Activated CD8-positive, alpha-beta memory T cell treated with anti-CD3 and anti-CD28 coated beads for 1 hour (primary cell): ENCODE measurements at places on chromosomes 2 and 18.

DNA sequence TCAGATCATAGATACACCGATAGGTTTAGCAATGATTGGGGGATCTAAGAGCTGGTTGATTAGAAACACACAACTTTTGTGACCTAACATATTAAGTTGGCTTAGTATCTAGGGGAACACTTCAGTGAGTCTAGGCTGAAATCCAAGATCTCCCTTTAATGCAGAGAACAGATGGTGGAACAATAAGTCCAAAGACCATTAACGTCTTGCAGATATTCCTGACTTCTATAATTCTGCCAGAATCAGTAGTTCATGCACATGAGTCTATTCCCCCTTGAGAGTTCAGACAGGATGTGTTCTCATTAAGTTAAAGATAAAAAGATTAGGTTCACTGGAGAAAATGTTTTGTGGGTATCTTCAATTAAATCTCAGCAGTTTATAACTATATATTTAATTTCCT, 506.5 kb downstream of the TSN start:
- DNase-seq, result no peak

GRCh38 chr2:159119652-159120257, 151.3 kb downstream of the TANC1 start:
- no peak for DNase-seq

DNA sequence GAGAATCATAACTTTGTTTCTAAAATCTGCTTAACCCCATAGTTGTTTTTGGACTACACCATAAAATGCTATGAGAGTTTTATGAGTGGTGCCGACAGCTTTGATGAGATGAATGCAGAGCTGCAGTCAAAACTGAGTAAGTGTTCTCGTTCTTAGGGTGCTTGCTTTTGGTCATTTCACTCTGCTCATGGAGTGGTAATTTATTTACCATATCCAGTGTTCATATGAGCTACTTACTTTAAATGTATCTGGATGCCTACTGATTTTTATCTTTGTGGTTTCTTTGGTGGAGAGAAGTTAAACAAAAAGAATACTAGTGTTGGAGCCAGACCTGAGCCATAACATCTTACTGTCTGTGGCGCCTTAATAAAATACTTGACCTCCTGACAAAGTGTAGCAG, 16.4 kb downstream of the NDC80 start:
- DNase-seq, result no peak

DNA sequence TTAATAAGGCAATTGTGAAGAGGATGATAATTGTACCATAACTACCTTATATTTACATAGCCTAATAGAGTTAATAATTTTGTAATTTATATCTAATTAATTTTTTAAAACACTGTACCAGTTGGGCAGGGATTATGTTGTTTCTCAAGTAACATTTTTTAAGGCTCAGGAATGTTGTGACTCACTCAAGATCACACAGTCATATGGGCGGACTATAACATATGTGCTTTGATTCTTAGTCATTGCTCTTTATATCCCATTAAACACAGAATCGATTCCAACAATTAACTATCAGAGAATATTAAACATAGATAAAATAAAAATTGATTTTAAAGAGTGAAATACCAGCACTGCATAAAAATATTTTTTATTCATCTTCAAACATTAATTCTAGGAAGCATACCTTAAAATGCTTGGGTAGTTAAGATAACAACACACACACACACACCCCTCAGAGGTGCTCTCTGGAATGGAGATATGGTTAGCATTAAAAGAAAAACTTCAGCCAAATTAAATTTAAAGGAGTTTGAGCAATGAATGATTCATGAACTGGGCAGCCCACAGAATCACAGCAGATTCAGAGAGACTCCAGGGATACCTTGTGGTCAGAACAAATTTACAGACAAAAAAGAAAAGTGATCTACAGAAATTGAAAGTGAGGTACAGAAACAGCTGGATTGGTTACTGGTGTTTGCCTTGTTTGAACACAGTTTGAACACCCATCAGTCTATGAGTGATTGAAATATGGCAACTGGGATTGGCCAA, 869.4 kb upstream of the ID2 start:
- DNase-seq, result no peak

DNA sequence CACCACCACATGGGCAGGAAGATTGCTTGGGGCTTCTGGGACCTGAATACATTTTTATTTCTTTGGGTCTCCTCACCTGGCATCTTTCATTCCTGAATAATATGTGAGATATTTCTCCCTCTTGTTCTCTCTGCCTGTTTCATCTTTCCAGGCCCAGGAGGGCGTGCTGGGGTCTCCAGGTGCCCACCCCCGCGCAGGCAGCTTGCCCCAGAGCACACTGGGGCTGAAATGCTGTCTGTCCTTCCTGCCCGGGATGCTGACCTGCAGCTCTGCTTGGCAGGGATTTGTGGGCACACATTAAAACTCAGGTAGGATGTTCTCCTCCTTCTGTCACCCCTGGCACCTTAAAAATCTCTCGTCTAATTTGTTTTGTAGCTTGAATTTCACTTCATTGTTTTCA, 39.7 kb upstream of the TEX51 start:
- no peak for DNase-seq

DNA sequence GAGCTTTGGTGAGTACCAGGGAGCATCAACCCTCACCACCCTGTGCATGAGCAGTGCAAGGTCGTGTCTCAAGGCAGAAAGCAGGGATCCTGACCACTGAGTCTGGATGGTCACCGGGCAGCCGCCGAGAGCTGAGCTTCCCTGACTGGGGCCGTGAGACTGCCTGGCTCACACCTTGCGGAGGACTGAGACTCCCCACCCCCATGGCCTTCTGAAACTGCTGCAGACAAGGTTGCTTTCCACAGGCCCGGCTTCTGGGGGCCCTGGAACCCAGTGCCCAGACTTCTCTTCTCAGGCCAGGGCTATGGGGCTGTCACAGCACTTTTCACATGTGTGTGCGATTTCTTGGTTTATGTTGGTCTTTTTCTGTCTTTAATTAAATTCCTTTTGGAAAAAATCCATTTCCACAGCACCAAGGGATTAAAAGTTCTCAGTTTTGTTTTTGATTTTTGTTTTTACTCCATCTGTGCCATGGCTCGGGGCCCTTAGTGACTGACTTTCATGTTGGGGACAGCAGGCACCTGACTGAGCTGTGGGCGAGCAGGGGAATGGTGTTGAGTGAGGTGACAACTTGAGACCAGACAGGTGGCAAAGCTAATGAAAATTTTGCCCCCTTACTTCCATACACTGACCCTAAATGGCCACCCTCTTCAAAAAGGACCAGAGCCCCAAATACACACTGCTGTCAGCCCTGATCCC, 297.9 kb downstream of the CYP26B1 start:
- no peak for DNase-seq

GRCh38 chr2:212897296-212897695, 254.1 kb downstream of the IKZF2 start:
- DNase-seq, result no peak

DNA sequence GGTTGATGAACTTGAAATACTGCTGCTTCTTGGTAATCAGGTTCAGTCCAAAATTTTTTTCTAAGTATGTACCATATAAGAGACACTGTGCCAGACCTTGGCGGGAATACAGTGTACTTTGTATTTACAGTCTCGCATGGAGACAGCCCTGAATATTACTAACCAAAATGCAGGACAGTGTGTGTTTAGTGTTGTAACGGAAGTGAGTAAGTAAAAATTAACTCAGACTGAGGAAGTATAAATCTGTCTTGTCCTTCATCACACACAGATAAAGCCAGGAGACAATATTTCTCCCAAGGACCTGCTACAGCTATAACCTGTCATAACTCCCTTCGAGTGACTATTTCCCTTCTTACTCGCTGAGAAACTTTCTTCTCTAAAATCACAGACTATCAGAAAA, 76.9 kb downstream of the ACTR3 start:
- no peak for DNase-seq

- DNase-seq, result no peak
These were observed 40.7 kb upstream of the PLEKHM3 start for GRCh38 chr2:208066016-208066415.

- DNase-seq, result no peak
These were observed 758 bp downstream of the RIF1 start for GRCh38 chr2:151410485-151410834.

DNA sequence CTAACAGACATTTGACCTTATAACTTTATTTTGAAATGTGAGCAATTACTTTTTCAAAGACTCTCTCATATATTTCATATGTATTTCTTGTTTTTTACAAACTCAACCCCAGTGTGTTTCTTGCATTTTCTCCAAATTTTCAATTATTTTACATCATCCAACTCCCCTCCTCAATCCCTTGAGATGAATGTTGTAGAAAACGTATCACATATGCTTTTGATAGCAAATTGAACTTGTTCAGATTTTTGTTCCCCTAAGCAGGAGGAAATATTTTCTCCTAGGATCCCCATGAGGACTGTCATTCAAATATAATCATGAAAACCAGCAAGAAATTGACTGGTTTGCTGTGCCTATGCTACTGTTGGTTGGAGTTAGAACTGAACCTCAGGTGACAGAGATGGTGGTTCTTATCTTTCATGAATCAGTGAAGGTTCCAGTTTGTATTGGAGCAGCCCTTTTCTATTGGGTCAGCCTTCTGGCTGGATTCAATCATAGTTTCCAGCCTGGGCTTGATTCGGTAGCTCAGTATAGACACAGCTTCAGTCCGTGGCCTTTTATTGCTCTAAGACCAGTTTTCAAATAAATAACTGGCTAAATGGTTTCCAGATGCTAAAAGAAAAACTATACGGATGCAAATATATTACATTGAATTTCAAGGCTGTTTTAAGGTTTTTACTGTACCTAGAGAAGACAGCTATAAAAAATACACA, 591.0 kb downstream of the EPHA4 start:
- no peak for DNase-seq

GRCh38 chr2:67839668-67840067, 223.1 kb downstream of the C1D start:
- DNase-seq, result no peak

DNA sequence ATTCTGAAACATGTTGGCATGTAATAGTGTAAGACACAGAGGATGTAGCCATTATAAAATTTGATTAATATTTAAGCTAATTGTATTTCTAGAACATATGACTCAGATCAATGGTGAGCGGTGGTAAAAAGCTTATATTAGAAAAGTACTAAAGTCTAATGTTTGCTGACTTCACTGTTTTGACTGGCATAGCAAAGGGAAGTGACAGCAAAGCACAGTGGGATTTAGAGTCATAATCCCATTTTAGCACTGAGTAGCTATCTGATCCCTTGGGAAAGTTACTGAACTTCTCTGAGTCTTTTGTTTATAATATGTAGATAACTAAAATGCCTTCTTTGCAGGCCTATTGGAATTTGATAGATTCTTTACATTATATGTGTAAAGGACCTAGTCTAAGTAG, 60.4 kb downstream of the KIAA1328 start:
- no peak for DNase-seq

- no peak for DNase-seq
These were observed 1089.3 kb upstream of the CELF4 start for GRCh38 chr18:38654946-38655345.

DNA sequence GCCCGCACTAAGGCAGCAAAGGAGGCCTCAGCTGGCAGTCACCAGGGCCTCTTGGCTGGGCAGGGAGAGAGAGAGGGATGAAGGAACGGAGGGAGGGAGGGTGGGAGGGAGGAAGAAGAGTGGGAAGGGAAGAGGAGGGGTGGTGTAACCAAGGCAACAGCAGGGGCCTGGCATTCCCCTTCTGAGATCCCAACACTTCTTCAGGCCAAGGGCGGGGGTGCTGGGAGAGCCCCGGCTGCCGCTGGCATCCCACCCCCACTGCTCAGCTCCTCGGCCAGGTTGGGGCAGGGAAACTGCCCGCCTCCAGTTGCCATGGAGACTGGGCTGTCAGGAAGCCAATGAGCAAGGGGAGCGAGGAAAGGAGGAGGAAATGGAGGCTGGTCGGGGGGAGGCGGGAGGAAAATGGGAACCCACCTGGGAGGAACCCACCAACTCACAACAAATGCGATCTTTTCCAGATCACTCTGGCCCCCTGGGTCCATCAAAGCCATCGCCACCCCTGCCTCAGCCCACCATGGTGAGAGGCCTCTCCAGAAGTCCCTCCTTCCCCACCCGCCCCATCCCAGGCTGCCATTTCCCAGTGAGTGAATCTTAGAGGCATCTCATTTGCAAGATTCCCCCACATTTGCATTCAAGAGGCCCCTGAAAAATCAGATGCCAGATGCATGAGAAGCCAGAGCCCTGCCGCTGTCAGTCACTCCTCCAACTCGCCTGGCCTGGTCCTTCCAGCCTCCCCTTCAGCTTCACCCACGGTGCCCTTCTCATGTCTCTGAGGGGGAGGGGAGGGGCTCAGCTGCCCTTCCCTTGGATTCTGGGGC, 12.4 kb downstream of the SH2D6 start:
- no peak for DNase-seq

DNA sequence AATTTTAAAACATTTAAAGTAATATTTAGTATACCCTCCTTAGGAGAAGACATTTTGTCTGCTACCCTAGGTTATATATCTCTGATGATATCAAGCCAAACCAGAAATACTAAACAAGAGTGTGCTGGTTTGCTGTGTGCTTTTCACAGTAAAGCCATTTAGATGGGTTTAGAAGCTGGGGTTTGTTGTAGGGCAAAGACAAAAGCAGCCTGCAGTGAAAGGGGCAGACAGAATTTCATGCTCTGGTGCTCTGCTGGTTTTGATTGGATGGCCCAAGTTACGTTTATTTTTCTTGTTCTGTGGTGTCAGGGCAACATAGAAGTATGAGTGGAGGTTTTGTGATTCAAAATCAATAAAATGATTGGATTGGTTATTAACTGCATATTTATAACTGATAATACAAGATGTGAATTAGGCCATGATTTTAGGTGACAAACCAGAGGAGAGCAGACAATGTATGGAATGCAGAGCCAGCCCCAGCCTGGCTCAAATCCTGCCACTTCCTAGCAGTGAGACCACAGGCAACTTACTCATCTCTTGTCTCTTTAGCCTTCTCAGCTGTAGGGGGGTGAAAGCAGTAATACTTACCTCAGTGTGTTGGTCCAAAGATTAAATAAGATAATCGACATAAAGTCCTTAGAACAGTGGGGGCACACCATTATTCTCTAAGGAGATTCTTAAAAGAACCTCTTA, 30.9 kb upstream of the IER3IP1 start:
- DNase-seq, result no peak

DNA sequence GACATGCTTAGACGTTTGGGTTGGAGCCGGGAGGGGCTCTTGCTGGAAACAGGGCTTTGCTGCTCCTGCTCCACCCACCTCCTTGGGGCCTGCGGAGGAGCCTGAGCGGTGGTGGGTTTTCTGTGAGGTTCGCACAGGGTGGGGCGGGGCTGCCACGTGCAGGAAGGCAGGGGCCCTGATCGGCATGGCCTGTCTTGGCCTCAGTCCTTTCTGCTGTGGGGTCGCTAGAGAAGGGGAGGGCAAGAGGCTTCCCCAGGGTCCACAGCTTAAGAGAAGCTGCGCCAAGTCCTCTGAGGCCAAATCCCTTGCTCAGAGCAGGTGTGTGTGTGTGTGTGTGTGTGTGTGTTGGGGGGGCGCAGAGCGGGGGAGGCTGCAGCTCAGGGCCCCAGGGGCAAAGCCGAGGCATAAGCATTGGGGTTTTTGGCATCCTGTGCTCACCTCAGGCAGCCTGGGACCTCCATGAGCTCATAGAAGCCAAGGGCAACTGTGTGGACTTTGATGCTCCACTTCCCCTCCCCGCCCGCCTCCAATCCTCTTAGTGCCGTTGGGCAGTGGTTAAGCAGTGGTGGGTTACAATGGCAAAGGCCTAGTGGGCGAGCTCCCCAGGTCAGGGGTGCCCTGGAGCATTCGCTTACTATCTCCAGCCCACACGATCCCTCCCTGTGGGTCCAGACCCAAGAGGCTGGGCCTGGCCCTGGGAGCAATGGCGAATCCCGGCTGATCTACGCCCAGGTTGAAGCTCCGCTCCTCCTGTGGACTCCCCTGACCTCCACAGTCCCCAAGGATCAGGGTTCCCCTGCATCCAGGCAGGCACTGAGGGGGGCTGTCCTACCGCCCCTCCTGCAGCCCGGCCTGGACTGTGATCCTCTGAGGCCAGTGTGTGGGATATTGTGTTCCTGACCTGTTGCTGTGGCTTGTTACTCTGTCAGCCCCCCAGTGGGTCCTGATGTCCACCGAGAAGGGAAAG, 28.9 kb downstream of the TOGARAM2 start:
- DNase-seq, result no peak
